ENCODE measurements at places on chromosomes 5 and 9. TPM values are rescaled to one million over a fixed set of nuclear protein-coding genes. Genes with fewer than 3 reads are reported as not detected.

Gene UGT3A1
- 1.3 TPM for polyA plus RNA-seq

Gene CCDC180
- polyA plus RNA-seq = not detected

DNA sequence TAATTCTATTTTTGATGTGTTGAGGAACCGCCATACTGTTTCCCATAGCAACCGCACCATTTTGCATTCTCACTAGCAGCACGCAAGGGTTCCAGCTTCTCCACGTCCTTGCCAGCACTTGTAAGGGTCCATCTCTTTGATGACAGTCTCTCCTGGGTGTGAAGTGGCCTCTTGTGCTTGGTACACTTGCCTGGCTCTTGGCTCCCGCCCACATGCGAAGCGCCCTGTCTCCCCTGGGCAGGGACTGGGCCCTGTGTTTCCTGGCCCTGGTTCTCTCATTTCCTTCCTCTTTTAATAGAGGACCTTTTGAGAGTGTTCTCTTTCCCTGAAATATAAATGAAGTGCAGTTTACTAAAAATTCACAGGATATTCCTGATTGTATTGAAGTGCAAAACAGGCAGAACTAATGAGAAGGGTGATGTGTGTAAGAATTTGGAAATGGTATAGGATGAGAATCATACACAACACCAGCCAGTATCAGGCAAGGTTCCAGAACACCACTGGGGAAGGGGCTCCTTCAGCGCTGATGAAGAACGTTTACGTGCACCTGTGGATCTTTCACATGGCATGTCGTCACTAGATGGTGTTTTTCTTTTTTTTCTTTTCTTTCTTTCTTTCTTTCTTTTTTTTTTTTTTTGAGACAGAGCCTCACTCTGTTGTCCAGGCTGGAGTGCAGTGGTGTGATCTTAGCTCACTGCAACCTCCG, 73.0 kb downstream of the EHMT1 start:
- H3K4me1 ChIP-seq = no peaks in the 10 kb centered on the region
- no peaks in the 10 kb centered on the region for H3K27me3 ChIP-seq
- no peak for DNase-seq
- no peak overlapping the region for H3K27ac ChIP-seq
- H3K36me3 ChIP-seq = peaks cover 16% of the 10 kb centered on the region

DNA sequence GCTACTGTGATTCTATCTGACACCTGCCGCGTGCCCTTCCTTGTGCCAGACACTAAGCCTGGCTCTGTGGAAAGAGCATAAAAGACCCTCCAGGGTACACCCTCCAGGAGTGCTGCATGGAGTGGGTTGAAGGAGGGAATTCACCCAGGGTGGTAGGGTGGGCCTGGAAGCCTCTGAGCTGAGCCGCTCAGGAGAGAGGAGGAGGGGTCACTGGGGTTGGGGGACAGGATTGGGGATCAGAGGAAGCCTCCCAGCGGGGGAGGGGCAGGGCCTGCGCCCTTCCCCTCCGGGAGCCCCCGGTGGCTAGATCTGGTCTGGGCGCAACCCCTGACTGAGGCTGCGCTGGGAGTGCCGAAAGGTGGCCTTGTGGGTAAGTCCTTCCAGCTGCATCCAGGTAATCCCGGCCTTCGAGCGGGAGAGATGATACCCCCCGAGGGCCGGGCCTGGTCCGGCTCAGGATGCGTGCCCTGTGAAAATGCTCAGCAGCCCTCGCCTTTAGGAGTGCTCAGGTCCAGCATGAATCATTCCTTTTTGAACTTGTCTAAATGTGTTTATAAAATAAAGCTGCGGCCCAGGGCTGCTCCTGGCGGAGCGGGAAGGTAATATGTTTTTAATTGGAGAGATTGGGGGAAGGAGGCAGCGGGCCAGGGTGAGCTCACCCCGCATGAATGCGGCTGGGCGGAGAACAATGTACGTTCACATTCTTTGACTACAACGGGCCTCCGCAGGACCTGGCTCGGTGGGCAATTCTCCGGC, 118.1 kb upstream of the SMIM23 start:
- H3K27me3 ChIP-seq = peaks cover 20% of the 10 kb centered on the region
- no peak for DNase-seq
- no peaks in the 10 kb centered on the region for H3K4me1 ChIP-seq
- H3K4me3 ChIP-seq = no peak overlapping the region
- H3K27ac ChIP-seq = no peak overlapping the region
- no peaks in the 10 kb centered on the region for H3K36me3 ChIP-seq

- H3K27ac ChIP-seq = no peak overlapping the region
- DNase-seq = no peak
- H3K4me1 ChIP-seq = no peaks in the 10 kb centered on the region
- H3K27me3 ChIP-seq = no peaks in the 10 kb centered on the region
Measured at GRCh38 chr5:38417658-38418017, 138.8 kb downstream of the LIFR start.

DNA sequence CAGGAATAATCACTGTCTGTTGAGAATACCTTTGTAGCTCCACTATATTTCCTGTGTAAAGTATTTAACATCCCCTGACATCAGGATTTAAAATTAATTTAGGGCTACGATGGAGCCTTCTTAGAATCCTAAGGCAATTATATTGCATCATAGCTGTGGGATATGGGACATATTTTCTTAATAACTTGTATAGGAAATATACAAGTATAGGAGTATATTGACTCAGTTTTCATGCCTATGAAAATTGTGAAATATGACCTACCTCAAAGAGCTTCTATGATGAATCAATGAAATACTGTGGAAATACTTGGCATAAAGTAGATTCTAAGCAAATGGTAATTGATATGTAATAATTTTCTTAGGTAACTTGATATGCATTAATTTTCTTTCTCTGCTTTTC, 221.0 kb upstream of the KLF4 start:
- no peak for DNase-seq
- H3K36me3 ChIP-seq = no peaks in the 10 kb centered on the region
- no peaks in the 10 kb centered on the region for H3K27me3 ChIP-seq
- no peak overlapping the region for H3K4me3 ChIP-seq
- H3K4me1 ChIP-seq = no peaks in the 10 kb centered on the region

- DNase-seq = no peak
- H3K27me3 ChIP-seq = no peaks in the 10 kb centered on the region
- H3K27ac ChIP-seq = no peak overlapping the region
- H3K4me3 ChIP-seq = no peak overlapping the region
- H3K4me1 ChIP-seq = no peaks in the 10 kb centered on the region
Measured at GRCh38 chr9:80811656-80812055, 877.7 kb downstream of the TLE1 start.

DNA sequence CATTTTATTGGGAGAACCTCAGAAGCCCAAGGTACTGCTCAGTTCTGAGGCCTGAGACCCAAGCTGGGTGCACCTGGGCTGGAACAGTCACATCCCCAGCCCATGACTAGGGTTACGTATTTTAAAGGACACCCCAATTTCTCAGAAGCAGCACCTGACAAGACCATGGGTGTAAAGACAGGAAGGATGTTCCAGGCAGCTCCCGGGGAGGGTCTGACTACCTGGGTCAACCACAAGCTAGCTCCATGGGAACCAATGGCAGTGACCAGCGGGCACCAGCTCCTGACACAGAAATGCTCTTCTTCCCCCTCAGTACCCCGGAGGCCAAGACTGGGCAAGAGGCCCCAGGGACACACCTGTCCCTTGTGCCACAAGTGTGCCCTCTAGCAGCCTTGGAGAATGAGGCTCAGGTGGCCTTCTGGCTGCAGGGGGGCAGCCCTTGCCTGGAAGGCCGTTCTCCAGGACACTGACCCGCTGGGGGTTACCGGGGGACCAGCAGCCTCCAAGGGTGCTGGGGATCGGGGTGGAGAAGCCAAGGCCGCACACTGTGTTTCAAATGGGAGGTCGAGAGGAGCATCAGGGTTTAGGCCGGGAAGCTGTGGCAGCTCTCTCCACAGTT, 52.6 kb downstream of the IPPK start:
- no peaks in the 10 kb centered on the region for H3K27me3 ChIP-seq
- no peak overlapping the region for H3K4me3 ChIP-seq
- H3K27ac ChIP-seq = no peak overlapping the region
- no peak for DNase-seq
- peaks cover 4% of the 10 kb centered on the region for H3K36me3 ChIP-seq

GRCh38 chr5:139788294-139788910, 7.2 kb upstream of the PSD2 start:
- H3K36me3 ChIP-seq = no peaks in the 10 kb centered on the region
- no peak overlapping the region for H3K27ac ChIP-seq
- DNase-seq = no peak
- H3K27me3 ChIP-seq = peaks cover 45% of the 10 kb centered on the region
- H3K4me3 ChIP-seq = no peak overlapping the region

DNA sequence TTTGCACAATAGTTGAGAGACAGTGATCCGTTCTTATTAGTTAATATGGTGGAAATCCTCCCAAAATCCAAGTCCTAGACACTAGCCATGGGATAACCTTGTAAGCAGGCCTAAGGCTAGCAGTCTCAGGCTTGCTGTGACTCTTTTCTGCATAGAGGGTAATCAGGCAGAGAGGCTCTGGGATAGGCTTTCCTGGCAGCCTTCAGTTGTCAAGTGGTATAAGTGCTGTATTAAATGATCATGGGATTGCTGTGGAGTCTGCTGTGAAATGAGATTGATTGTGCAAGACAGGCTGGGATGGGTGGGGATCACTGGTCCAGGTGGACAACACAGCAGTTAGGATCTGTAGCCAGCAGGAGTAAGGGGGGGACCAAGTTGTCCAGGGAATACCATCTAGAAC, 416.4 kb downstream of the TLE4 start:
- H3K27ac ChIP-seq = no peak overlapping the region
- H3K4me1 ChIP-seq = no peaks in the 10 kb centered on the region
- DNase-seq = no peak

DNA sequence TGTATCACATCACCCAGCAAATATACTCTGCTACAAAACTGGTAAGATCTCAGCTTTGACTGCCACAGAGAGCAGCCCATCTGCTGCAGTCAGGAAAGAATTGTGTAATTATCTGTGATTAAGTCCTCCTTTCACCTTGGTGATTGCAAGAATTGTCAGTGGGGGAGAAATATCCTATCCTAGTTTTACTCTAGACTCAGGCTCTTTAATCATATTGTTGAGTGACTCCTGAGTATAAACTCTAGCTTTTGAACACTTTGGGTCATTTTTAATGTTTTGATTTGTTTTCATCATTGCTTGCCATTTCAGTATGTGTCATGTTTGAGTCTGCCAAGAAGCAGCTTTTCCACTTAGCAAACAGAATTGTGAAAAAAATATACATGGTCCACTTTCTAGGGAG, 32.1 kb downstream of the VCAN start:
- DNase-seq = no peak
- no peaks in the 10 kb centered on the region for H3K4me1 ChIP-seq
- no peak overlapping the region for H3K27ac ChIP-seq
- no peaks in the 10 kb centered on the region for H3K36me3 ChIP-seq

DNA sequence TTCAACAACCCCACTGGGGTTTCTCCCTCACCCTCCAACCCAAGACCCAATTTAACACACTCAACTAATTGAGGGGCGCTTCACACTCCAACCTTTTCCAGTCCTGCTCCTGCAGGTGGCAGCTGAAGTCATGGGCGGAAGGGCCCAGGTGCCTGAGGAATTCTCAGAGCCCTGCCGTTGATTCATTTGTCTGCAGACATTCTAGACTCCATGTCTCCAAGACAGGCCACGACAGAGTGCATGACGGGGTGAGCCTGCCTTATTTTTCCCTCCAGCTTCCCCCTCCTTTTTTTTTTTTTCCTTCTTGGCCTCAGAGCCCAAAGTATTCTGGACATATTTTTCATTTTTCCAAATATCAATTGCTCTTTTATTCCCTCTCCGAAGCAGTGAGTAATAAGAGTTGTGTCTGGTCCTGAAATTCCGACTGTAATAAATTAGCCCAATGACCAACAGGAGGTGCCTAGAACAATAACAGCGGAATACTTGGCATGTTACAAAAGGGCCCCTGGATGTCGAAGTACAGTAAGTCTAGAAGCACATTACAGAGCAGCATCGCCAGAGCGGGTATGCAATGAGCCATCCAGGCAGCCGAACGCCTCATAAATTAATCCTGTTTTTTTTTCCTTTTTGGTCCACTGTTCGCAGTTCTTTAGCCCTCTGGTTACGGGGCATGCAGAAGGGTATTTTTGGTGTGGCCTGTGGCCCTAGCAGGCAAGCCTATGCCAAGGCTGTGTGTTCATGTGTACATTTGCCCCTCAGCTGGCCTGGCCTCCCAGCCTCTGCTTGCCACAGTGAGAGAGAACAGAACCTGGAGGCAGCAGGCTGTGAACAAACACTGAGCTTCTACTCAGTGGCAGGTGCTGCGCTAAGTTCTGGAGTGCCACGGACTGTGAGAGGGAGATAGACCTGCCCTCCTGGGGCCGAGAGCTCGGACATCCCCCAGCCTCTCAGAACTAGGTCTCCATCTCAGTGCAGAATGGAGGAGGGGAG, 8.6 kb upstream of the SMIM23 start:
- no peaks in the 10 kb centered on the region for H3K4me1 ChIP-seq
- no peak overlapping the region for H3K27ac ChIP-seq
- no peaks in the 10 kb centered on the region for H3K27me3 ChIP-seq

DNA sequence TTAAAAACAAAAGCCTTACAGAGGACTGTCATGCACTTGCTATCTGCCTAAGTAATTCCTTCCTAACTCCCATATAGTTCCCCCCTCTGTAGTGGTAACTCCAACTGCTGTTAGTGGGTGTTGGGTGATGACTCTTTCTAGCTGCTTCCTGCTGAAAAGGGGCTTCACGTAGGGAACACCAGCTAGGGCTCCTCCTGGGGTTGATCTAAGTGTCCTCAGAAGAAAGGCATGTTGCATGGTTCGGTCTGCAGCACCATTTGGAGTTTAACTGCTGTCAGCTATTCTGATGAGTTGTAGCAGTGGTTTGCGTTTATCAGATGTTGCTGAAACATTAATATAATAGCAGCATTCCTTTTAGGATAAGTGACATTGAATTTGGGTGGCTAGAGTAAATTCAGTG, 281.9 kb upstream of the TUSC1 start:
- no peaks in the 10 kb centered on the region for H3K27me3 ChIP-seq
- no peaks in the 10 kb centered on the region for H3K4me1 ChIP-seq
- H3K27ac ChIP-seq = no peak overlapping the region
